ENCODE measurements at places on chromosomes 1 and 21. TPM values are rescaled to one million over a fixed set of nuclear protein-coding genes. Genes with fewer than 3 reads are reported as not detected.

Gene CCDC27
- total RNA-seq = not detected

Gene HSD3B2
- total RNA-seq = not detected

Gene RAVER2
- total RNA-seq = 4.9 TPM

Gene LHX8
- 0.97 TPM for total RNA-seq

Gene FAM3B
- not detected for total RNA-seq

Gene GJB5
- total RNA-seq = not detected

Gene CFAP141
- total RNA-seq = not detected

Gene IRF6
- total RNA-seq = 0.16 TPM

Gene NTNG1
- not detected for total RNA-seq

Gene ANKRD34A
- total RNA-seq = 0.22 TPM

Gene TENT5C
- 0.07 TPM for total RNA-seq

Gene TAS1R2
- not detected for total RNA-seq

Gene C1orf185
- total RNA-seq = not detected

Gene GPR137B
- total RNA-seq = 19.3 TPM

Gene RNF186
- not detected for total RNA-seq

Gene OPTC
- not detected for total RNA-seq

Gene NHLH1
- total RNA-seq = 0.38 TPM

Gene HSD17B7
- 9.3 TPM for total RNA-seq

Gene HTR1D
- total RNA-seq = 11.9 TPM

Gene CYP4X1
- not detected for total RNA-seq

Gene FAM151A
- 0.14 TPM for total RNA-seq

Measured in A549 treated with GW870086 at 1 μM for 4 hours (cell line).